ENCODE measurements at places on chromosomes 4 and X.

GRCh38 chr4:185202984-185203485 lies 765 bp downstream of the CFAP97 start:
- DNase-seq, result peak; percentile 52

GRCh38 chr4:9919047-9919446 lies 102.2 kb downstream of the SLC2A9 start:
- DNase-seq, result no peak

DNA sequence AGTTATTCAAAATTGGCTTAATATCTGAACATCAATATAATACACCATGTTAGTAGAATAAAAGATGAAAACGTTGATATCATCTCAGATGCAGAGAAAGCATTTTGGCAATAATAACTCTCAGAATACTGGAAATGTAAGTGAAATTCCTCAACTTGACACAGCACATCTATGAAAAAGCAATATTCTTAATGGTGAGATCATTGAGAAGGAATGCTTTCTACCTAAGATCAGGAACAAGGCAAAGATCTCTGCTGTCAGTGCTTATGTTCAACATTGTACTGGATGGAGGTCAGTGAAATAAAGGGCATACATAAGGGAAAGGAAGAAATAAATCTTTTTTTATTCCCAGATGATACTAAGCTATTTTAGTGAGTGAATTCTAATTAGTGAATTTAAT lies 40.6 kb downstream of the MRPL1 start:
- DNase-seq, result no peak

DNA sequence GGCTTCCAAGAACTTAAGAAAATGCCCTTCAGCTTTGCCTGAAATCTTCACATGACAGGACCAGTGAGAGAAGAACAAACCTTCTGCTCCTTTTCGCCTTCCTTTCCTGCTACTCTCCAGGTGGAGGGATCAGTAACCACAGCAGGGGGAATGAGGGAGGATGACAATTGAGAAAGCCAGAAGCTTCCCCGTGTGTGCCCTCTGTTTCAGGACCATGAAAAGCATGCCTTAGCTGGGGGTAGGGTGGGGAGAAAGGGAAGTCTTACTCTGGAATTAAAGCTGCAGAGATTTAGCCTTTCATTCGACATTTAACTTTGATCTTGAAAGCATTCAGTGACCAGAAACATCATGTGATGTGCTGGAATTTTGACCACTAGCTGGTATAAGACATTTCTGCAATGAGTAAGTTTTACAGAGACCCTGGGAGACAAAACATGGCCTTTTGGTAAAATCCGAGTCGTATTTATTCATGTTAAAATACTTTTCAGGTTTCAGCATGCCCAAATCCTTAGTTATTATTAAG lies 10.6 kb upstream of the PUDP start:
- no peak for DNase-seq

DNA sequence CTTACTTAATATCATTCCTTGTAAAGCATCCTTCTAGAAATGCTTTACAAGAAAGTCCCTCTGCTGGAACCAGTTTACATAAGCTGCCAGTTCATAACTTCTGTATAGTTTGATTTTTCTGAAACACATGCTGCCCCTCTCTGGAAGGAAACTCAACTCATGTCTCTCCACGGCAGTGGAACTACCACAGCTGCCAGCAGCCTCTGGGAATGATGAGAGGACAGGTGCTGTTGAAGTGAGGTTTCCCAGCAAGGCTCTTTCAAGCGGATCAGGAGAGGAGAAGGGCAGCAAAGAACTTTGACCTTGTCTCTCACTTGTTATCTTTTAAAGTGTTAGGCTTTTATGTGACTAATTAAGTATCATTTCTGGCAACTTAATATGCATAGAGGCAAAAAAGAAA lies 7.3 kb downstream of the GRPR start:
- DNase-seq, result no peak

- DNase-seq, result peak; percentile 36
These were observed 134.0 kb downstream of the COL4A6 start for GRCh38 chrX:108304210-108304609.

GRCh38 chr4:76709772-76710090 lies 188.2 kb downstream of the SOWAHB start:
- DNase-seq, result no peak

GRCh38 chr4:113951263-113951662 lies 28.2 kb downstream of the ARSJ start:
- no peak for DNase-seq

DNA sequence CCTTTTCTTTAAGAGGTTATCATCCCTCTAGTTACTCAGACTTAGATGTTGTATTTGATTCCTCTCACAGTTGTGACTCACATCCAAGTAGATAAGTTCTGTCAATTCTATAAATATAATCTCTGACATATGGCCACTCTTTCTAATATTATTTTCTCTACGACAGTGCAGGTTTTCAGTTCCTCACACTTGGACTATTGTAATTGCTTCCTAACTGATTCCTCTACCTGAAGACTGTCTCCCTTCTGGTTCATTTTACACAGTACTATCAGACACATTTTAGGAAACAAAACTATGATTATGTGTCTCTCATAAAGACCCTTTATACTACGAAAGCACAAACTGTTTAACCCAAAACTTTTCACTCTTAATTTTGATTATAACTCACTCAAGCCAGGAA lies 31.3 kb upstream of the GNRHR start:
- DNase-seq, result no peak

GRCh38 chr4:151266497-151266896 lies 10.5 kb upstream of the PRSS48 start:
- DNase-seq, result no peak

DNA sequence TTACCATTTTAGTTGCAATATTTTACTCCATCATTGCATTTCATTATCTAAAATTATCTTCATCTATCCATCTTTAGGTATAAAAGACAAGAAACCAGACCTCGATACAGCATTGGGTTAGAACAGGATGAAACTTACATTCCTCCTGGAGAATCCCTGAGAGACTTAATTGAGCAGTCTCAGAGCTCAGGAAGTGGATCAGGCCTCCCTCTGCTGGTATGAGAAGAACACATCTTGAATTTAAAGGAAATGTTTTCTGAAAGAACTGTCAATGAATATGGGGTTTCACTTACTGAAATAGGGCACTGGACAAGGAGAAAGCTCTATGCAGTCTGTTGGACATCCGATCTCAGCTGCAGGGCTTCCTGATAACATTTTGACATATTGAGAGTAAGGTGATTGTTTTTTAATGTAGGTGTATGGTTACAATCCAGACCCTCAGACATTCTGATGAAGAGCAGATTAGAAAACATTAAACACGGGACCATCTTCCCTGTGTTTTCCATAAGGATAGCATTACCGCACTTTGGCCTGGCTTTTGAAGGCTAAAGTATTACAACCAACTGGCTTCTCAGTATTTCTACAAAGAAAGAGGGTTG lies 367.2 kb downstream of the BMPR1B start:
- peak; percentile 59 for DNase-seq

DNA sequence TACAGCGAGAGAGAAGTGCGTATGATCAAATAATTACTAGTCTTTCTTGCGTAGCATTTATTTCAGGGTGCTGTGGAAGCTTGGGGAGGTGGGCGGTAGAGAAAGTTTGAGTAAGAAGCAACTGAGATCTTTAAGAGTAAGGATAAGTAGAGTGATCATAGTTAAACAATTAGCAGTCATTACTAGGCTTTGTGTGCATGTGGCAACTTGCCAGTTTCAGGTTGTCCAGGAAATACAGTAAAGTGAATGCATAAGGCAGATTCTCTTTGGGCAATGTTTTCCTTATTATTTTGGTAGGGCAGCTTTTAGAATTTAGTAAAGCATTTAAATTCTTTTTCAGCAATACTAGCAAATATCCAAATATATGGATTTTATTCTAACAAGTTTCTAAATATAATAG lies 57.0 kb downstream of the HPGDS start:
- DNase-seq, result no peak

DNA sequence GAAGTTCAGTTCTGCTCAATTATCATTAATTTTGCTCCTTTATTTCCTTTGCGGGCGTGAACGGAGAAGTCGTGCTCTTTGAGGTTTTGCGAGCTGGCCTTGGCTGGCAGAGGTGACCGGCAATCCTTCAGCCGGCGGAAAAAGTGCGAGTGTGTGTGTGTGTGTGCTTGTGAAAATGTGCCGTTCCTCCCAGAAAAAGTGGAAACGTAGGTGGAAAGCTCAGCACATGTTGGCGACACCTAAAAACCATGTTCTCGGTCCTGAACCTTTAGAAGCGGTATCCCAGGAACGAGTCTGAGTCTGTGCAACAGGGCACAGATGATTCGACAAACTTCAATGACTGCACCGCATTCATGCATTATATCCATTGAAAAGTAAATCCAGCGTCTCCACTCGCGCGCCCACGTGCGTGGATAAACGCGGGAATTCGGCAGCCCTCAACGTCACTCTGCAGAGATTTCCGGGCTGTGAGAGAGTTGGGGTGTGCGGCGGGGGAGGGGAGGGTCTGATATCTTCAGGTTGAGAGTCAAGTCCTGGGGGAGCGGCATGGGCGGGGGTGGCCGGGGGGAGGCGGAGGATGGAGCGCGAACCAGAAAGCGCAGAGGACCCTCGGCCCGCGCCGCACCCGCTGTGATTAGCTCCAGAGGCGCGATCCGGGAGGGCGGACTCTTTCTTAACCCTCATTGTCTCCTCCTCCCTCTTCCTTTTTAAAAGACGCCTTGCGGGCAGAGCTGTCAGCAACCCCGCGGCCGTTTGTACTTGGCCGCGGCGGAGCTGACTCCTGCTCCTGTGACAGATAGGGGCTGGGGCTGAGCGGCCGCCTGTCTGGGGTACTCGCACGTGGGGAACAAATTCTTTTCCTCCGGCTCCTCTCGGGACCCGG lies at the start of gene SHISA3:
SHISA3 (plus strand) TSS at position 737 of the 883 bp plus-strand sequence. CDS start 569 bp downstream, outside the sequence.
- DNase-seq, result peak; percentile 59

DNA sequence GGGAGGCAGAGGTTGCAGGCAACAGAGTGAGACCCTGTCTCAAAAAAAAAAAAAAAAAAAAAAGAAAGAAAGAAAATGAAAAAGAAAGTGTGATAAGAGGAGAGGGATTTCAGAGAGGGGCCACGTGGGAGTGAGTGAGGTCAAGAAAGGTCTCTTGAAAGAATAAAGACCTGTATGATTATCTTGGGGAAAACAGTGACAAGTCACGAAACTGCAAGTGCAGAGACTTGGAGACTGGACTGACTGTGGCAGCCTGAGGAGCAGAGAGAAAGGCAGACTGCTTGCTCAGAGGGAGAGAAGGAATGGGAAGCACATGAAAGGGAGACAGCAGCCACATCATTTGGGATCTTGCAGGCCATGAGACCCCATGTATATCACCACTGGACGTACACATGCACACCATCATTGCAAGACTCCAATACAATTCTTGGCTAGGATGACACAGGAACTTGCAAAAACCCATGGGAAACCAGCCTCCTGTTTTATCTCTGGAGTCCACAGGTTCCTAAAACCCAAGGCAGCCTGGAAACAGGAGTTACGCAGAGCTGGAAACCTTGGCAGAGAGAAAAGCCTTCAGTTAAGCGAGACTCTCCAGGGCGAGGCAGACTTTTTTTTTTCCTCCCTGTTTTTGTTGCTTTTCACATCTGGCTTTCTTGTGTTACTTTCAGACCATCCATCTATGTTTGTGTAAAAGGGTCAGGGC lies 207.0 kb upstream of the TBL1X start:
- DNase-seq, result no peak

All from OCI-M1 (cell line).